ENCODE measurements at places on chromosomes 11 and 22.

DNA sequence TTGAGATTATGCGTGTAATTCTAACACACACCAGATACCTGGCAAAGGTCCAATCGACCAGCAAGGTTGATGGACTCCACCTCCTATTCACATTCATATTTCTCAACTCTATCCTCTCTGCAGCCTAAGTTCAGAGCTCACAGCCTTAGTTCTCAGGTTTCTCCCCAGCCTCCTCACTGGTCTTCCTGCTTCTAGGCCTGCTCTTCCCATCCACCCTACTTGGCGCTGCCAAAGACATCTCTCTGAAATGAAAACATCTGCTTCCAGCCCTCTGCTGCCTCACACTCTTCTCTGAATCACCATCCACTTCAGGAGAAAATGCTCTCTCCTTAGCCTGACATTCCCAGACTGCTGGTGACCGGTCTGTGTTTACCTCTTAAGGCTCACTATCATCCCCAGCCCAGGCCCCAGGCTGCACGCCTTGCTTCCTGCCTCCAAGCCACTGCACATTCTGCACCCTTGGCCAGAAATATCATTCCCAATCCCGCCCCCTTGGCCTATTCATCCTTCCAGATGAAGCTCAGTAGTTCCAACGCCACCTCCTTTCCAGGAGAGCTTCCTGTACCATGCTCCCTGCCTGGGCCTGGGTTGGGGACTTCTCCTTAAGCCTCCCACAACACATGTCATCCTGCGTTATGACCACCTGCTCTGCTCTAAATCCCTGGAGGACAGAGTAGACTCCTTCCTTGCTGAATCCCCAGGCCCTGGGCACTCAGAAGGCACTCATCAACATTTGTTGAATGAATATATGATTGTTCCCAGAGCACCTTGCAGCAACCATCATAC is 3.5 kb downstream of the ARRB1 start:
- H3K4me1 ChIP-seq: peaks cover 81% of the 10 kb centered on the region
- no peaks in the 10 kb centered on the region for H3K27me3 ChIP-seq
- no peak for DNase-seq
- peak overlapping the region; percentile 10 for H3K27ac ChIP-seq
- H3K36me3 ChIP-seq: no peaks in the 10 kb centered on the region

GRCh38 chr11:18669219-18669596 is 29.4 kb upstream of the TMEM86A start:
- no peaks in the 10 kb centered on the region for H3K27me3 ChIP-seq
- DNase-seq: peak; percentile 26
- no peak overlapping the region for H3K27ac ChIP-seq
- H3K4me1 ChIP-seq: peaks cover 42% of the 10 kb centered on the region
- no peaks in the 10 kb centered on the region for H3K36me3 ChIP-seq

- H3K36me3 ChIP-seq: peaks cover 9% of the 10 kb centered on the region
- peaks cover 21% of the 10 kb centered on the region for H3K27me3 ChIP-seq
- no peak overlapping the region for H3K27ac ChIP-seq
Observed at GRCh38 chr22:36985211-36985889, 33.9 kb downstream of the TST start.

DNA sequence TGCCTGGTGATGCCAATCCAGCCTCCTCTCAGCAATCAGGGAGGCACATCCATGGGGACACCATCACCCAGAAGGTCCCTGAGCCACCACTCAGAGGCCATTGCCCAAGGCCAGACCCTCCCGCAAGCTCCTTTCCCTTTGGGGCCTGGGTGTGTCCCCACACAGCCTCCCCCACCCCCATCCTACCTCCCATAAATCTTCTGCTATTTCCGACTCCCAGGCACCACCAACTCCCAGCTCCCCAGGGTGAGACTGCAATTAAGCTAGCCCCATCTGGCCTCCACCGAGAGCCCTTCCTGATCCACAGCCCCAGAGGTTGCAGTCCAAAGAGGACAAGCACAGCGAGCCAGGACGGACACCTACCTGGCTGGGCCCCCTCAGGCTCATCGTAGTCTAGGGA is 6.3 kb downstream of the ARHGAP1 start:
- H3K4me1 ChIP-seq: peaks cover 17% of the 10 kb centered on the region
- H3K27me3 ChIP-seq: no peaks in the 10 kb centered on the region
- peaks cover 24% of the 10 kb centered on the region for H3K36me3 ChIP-seq
- no peak overlapping the region for H3K27ac ChIP-seq
- no peak overlapping the region for H3K4me3 ChIP-seq
- no peak for DNase-seq
